ENCODE measurements at places on chromosomes 3 and 15. TPM values are rescaled to one million over a fixed set of nuclear protein-coding genes. Genes with fewer than 3 reads are reported as not detected.

The PDHB gene
- 83.5 TPM for total RNA-seq

The SPINK8 gene
- not detected for total RNA-seq

The WNT7A gene
- not detected for total RNA-seq

The POPDC2 gene
- 35.2 TPM for total RNA-seq

The ESYT3 gene
- total RNA-seq: 1.9 TPM

The SNX22 gene
- 0.28 TPM for total RNA-seq

The IL5RA gene
- total RNA-seq: 1.8 TPM

The CELSR3 gene
- total RNA-seq: 3.0 TPM

The ANKRD34C gene
- not detected for total RNA-seq

The EPHA6 gene
- 3.2 TPM for total RNA-seq

The USP50 gene
- not detected for total RNA-seq

The LRTM1 gene
- total RNA-seq: not detected

The PRTG gene
- 3.0 TPM for total RNA-seq

The RASSF1 gene
- total RNA-seq: 45.2 TPM

The CYFIP1 gene
- total RNA-seq: 150 TPM

The CPNE4 gene
- total RNA-seq: 0.54 TPM

The P3H2 gene
- 19.3 TPM for total RNA-seq
